Globus pallidus (tissue), 1 donor: ENCODE measurements at places on chromosomes 3 and 15.
A peak's percentile ranks its signal among the peaks of the same experiment; 100 is the strongest.

GRCh38 chr3:76646921-76647562, 392.9 kb upstream of the ROBO2 start:
- DNase-seq = no peak

- DNase-seq = no peak
These were observed 23.7 kb downstream of the QTRT2 start for GRCh38 chr3:114080201-114080600.

DNA sequence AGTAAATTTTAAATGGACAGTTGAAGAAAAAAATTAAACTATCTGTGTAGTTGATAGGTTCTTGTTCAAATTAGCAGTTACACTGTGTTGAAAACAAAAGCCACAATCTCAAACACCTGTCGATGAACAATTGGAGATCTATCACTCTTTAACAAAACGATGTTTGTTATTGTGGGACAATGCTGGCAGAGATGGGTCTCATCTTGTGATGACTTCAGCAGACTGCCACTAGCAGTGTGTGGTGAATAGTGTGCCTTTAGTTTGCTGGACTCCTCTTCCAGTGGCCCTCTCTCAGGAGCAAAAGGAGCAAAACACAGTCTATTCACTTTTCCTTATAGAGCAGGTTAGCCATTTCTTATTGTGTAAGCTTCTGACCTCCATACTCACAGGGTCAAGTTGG, 14.7 kb upstream of the TRIM59 start:
- peak; percentile 96 for DNase-seq

- peak; percentile 49 for DNase-seq
These were observed at the start of gene NRROS for GRCh38 chr3:196639483-196640296. Gene NRROS (plus strand): TSS chr3:196639694. CDS start chr3:196654540, 14,846 bp downstream.

DNA sequence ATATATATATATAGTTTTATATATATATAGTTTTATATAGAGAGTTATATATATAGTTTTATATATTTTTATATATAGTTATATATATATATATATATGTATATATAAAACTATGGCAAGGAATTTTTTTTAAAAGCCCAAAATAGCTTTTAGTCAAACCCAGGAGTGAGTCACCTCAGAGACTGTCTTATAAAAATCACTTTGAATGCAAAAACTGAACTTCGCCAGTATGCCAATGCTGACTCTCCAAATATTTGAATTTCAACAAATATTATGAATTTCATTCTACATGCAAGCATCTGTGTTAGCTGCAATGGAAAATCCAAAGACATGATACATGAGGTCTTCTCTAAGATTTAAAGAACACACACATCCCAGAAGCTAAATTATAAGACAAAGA, 132.8 kb upstream of the NR2F2 start:
- DNase-seq = no peak

- no peak for DNase-seq
These were observed 5.1 kb upstream of the FLNB start for GRCh38 chr3:58003093-58003492.

- DNase-seq = no peak
These were observed 215.7 kb upstream of the FEZF2 start for GRCh38 chr3:62589078-62589477.

DNA sequence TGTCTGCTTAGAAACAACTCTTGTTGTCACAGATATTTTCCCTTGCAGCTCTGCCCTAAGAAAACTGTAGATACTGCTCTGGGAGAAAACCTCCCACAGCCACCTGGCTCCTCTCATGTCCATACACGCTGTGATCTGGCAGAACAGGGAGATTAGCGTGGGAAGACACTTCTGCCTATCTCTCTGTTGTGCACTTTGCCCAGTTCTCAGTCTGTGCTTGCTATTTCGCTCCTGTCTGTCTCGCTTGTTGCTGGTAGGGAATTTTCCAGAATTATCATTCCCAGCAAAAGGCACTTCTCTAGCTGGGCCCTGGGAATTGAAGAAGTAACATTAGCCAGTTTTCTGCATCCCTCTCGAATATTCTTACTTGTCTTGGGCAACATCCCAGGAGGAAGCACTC, 8.1 kb upstream of the GATM start:
- DNase-seq = no peak

DNA sequence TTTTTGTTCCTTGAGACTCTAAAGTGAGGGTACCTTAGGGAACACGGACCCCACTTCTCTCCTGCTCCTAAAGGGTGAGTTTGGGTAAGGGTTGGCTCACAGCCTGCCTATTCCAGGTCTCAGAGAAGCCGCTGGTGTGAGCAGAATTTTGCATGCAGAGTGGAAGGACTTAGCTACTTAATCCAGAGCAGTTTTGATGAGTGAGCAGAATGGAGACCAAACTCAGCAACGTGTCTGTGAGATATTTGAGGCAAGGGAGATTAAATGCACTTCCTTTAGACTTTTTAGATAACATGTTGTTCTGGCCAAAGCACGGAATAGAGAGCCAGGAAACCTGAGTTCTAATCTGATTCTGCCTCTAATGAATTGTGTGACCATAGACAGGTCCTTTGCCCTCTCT, 5.1 kb downstream of the SLC24A1 start:
- no peak for DNase-seq

GRCh38 chr3:147846854-147847478, 437.8 kb downstream of the ZIC1 start:
- DNase-seq = no peak

DNA sequence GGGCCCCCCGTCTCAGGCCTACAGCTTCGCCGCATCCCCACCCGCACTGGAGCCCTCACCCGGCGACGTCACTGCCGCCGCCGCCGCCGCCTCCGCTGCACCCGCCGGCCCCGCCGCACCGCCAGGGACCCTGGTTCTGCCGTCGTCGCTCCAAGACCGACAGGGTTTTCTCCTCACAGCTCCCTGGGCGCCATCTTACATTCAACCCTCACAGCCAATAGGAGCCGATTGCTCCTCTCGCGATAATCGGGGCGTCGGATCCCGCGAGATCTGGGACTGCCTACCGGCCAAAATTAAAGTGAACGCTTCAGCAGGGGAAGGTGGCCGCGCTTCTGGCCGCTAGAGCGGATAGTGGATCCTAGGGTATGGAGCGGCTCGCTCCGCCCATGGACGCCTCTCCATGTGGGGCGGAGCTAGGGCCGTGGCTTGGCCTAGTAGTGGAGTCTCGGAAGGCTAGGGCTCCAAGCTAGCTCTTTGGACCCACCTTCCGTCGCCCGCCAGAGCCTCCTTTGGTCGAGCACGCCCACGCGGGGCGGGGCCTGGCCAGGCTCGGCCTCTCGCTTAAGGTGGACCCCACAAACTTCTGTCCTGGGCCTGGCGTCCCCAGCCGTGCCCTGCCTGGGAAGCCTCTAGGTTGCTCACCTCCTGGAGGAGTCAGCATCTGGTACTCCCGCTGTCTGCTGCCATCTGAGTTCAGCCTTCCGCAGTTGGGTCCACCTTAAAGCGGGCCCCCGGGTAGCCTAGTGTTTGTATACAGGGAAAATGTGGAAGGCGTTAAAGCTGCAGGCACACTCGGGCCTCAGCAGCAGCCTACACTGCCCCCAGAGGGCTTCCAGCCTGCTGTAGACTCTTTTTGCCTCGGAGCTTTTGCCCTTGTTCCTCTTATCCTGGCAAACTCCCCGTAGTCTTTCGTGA, at the start of gene QRICH1:
Gene QRICH1 (minus strand): TSS at position 219 of the 915 bp plus-strand sequence. CDS start 17,054 bp downstream, outside the sequence.
- DNase-seq = peak; percentile 96

GRCh38 chr15:79994615-79995014, 23.6 kb upstream of the BCL2A1 start:
- DNase-seq = no peak

DNA sequence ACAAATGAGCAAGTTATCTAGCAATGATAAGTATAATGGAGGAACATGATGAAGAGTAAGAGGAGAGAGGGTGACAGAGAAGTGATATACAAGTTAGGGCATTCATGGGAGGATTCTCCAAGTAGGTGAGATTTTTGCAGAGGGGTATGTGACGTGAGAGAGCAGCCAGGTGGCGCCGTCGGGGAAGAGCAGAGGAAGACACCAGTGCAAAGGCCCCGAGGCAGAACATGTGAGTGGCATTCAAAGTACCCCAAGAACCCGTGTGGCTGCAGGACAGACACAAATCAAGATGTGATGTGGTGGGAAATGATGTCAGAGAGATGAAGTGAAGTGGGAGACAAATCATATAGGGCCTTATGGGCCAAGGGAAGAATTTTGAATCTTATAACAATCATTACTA, 81.8 kb upstream of the GRM7 start:
- no peak for DNase-seq

DNA sequence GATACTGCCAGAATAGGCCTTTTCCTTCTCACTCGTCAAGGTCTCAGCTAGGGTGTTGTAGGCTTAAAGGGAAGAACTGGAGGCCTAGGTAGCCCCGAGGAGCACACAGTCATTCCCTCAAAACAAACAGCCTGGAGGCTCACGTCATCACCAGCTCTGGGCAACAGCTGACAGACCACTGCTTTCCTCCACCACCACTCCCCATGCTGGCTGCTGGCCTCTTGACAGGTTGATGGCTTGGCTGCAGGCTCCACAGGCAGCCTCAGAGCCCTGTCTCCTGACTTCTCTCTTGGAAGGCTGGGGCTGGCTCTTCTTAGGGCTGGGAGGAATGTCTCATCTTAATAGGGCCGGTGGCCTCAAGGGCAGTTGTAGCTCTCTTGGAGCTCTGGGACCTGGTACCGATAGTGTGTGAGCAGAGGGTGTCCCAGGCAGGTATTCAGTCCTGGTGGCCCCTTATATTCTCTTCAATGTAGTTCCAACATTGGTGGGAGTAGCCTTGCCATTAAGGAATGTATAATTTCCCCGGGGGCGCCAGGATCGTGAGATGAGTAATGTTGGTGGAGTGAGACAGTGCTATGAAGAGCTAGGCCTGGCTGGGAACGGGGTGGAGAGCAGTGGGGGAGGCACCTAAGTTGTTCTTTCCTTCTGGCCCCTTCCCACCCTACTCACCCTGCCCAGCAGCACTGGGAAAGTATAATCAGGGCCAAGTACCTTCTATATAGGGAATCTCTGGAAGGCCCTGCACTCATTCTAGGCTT, 6.1 kb upstream of the AP2M1 start:
- DNase-seq = no peak

DNA sequence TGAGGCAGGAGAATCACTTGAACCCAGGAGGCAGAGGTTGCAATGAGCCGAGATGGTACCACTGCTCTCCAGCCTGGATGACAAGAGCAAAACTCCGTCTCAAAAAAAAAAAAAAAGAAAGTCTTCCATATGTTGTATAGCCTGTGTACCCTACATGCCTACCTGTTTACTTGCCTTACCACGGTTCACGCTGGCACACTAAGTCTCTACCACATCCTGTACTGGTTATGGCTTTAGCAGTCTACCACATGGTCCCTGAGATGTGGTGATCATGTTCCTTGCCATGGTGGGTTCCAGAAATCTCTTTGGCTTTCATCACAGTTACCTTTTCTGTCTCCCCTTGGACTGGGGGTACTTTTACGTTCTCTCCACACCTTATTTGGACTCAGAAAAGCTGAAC, 63.8 kb upstream of the TBC1D5 start:
- DNase-seq = no peak

GRCh38 chr3:141597931-141598330, 111.1 kb downstream of the RASA2 start:
- DNase-seq = no peak
